ENCODE measurements at places on chromosomes 5 and 9.

- DNase-seq, result no peak
Measured at GRCh38 chr9:21502586-21502985, 20.5 kb upstream of the IFNE start.

GRCh38 chr5:92800365-92800764, 780.7 kb downstream of the NR2F1-AS1 start:
- DNase-seq, result no peak

- DNase-seq, result no peak
Measured at GRCh38 chr9:7011395-7012067, 253.8 kb downstream of the KDM4C start.

GRCh38 chr5:84382363-84383295, 2.1 kb downstream of the EDIL3 start:
- DNase-seq, result no peak

GRCh38 chr9:21854594-21854993, 52.2 kb downstream of the MTAP start:
- no peak for DNase-seq

GRCh38 chr9:110427497-110428104, 89.9 kb upstream of the TXNDC8 start:
- DNase-seq, result no peak

GRCh38 chr9:92952906-92953610, 5.7 kb downstream of the FGD3 start:
- DNase-seq, result no peak

DNA sequence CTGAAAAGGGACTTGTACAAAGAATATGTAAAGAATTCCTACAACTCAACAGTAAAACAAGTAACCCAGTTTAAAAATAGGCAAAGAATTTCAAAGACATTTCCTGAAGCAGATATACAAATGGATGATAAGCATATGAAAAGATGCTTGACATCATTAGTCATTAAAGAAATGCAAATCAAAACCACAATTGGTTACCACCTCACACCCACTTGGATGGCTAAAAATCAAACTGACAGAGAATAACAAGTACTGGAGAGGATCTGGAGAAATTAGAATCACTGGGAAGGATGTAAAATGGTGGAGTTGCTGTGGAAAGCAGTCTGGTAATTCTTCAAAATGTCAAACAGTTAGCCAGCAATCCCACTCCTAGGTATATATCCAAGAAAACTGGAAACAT, 12.5 kb upstream of the FOXE1 start:
- DNase-seq, result no peak

- no peak for DNase-seq
Measured at GRCh38 chr5:69502767-69503488, 10.3 kb downstream of the OCLN start.

- no peak for DNase-seq
Measured at GRCh38 chr9:2271426-2271825, 256.3 kb downstream of the SMARCA2 start.

- DNase-seq, result no peak
Measured at GRCh38 chr5:3789519-3790193, 194.0 kb downstream of the IRX1 start.

DNA sequence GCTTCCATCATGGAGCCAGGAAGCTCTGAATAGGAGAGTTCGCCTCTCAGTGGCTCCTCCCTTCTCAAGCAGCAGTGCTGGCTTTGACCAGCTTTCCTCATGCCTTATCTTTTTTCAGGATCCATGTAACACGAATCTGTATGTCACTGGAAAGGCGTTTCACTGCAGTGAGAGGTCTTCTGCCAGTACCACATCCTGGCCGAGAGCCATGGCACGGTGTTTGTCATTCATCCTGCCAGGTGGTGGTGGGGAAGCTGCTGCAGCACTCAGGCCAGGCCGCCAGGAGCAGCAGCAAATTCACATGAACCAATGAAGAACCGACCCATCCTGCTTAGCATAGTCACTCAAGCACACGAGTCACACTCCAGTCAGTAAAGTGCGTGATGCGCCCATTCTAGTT, 179.0 kb downstream of the FANCC start:
- DNase-seq, result no peak

GRCh38 chr9:93134015-93134739, at the start of gene NINJ1:
TSS of gene NINJ1 (minus strand) at chr9:93134251. CDS start at chr9:93134217, 34 bp downstream.
- DNase-seq, result peak; percentile 85

- DNase-seq, result no peak
Measured at GRCh38 chr5:91797576-91797975, 414.5 kb upstream of the ARRDC3 start.

GRCh38 chr5:56147659-56148230, 85.4 kb downstream of the ANKRD55 start:
- DNase-seq, result no peak

GRCh38 chr9:135821733-135822373, 85.5 kb downstream of the CAMSAP1 start:
- DNase-seq, result no peak

- no peak for DNase-seq
Measured at GRCh38 chr9:72977670-72978069, 24.8 kb upstream of the ALDH1A1 start.

DNA sequence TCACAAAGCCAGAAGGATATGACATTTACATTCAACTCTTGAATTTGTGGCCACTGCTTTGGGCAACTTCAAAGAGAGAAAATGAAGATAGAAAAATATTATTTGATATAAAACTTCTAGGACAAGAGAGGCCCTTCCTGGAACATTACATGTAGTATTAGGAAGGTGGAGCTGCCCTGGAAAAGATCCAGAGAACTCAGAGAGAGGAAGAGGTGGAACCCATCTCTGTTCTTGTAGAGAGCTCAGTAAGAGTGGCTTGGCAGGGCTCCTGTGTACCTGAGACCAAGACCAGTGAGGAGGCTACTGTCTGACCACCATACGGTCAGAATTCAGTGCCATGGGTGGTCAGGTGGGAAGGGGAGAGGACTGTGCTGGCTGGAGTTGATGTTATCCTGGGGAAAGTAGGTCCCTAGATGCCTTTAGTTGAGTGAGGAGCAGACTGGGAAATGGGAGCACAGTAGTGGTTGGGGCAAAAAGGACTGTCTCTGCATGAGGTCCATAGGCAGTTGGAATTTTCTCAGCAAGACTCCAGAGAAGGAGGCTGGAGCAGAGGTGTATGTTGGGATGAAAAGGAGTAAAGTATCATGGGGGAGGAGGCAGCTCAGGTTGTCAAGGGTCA, 7.6 kb downstream of the TGFBI start:
- no peak for DNase-seq
